ENCODE measurements at places on chromosomes 16 and 17.

- no peak for DNase-seq
These were observed 7.3 kb upstream of the DHRS7C start for GRCh38 chr17:9798724-9799123.

DNA sequence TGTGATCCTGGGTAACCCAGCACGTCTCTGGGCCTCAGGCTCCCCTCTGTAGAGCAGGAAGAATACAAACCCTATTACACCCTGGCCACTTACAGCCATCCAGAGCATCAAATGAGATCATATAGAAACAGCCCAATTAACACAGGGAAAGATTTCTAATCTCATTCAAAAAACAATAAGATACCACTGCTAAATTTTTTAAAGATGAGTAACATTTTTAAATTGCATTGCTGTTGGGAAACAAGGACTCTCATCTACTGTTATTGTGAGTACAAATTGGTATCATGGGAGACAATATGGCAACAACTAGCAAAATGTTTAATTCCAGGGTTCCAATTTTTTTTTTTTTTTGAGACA lies 41.1 kb downstream of the SRL start:
- DNase-seq, result peak; percentile 66

- peak; percentile 70 for DNase-seq
These were observed at the start of gene IL32 for GRCh38 chr16:3065069-3065741. Gene IL32, plus strand, starts transcription at chr16:3065640. Its CDS starts 172 bp downstream, at chr16:3065812.

DNA sequence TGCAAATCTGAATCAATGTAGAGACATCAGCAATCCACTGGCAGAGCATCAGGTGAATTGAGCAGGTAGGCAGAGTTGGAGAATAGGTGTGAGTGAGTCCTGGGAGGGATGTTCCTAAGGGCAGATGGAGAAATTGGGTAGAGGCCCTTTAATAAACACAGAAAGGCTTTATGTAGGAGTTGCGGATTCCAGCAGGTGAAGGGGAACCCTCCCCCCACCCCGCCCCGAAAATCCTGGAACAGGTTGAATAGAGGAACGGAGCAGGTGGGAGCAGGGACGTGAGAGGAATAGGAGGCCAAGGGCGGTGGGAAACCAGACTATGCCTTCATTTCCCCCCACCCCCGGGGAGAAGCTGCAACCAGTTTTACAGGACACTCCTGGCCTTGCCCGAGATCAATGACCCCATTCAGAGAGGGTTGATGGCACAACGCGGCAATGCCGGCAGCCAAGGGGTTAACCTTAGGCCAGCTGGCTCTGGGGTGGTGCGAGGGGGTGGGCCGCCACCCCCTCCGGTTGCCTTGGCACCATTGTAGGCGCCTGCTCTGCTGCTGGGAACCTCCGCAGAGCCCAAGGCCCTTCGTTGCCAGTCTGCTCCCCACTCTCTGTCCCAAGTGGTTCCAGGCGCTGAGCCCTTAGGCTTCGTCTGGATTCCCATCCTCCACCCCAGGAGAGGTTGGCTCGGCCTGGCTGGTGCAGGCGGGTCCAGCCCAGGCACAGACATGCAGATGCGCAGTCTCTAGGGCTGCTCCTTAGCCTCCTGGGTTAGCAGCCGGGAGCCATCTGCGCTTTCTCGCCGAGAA lies 814 bp upstream of the RUNDC3A start:
- no peak for DNase-seq

DNA sequence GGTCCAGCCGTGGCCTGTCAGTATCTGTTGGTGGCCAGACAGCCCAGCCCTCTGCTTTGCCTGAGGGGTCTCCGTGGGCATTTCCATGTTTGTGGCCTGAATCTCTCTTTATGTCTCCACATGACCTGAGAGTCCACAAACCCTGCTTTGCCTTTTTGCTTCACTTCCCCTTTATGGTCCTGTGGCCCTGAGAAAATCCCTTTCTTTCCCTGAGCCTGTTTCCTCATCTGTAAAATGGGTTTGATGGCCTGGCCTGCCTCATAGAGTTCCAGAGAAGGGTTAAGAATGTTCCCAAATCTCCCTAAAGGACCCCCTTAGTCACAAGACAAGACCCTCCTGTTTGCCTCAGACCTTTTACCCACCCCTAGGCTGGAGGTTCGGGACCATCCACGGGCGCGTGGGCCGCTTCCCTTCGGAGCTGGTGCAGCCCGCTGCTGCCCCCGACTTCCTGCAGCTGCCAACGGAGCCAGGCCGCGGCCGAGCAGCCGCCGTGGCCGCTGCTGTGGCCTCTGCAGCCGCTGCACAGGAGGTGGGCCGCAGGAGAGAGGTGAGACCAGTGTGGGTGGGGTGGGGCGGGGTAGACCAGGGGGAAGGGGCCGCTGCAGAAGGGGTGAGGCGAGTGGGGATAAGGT lies 26.2 kb upstream of the ALKBH5 start:
- no peak for DNase-seq

GRCh38 chr16:85718682-85719081 lies 29.9 kb upstream of the GINS2 start:
- no peak for DNase-seq

- DNase-seq, result no peak
These were observed 128.7 kb downstream of the XYLT1 start for GRCh38 chr16:17342031-17342430.
